ENCODE measurements at places on chromosomes 12 and 14.

DNA sequence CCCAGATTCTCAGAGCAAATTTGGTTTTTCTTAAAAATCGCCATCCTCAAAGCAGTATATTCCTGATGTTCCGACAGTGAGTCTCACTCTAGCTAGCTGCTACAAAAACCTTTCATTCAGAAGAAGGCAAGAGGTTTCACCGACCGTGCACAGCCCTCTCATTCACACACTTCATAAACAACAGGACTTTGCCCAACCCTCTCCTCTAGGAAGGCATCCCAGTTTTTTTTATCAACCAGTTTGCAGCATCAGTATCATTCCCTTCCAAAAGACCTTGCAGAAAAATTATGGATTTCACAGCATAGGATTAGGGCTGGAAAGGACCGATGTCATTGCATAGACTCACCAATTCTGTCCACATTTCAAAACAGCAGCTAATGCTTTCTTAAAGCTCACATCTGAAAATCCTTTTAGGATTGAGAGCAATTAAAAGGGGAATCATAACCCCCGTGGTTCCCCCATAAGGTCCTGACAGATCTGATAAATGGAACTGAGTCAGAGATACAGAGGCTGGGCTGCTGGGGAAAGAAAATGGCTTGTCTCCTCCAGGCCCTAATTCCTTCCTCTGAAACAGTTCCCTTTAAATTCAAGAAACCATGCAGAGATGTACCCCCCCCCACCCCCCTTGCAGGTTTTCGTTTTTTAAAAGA lies 597 bp downstream of the SVOP start:
- DNase-seq, result no peak

- no peak for DNase-seq
These were observed 172.2 kb upstream of the GZMB start for GRCh38 chr14:24806061-24806678.

DNA sequence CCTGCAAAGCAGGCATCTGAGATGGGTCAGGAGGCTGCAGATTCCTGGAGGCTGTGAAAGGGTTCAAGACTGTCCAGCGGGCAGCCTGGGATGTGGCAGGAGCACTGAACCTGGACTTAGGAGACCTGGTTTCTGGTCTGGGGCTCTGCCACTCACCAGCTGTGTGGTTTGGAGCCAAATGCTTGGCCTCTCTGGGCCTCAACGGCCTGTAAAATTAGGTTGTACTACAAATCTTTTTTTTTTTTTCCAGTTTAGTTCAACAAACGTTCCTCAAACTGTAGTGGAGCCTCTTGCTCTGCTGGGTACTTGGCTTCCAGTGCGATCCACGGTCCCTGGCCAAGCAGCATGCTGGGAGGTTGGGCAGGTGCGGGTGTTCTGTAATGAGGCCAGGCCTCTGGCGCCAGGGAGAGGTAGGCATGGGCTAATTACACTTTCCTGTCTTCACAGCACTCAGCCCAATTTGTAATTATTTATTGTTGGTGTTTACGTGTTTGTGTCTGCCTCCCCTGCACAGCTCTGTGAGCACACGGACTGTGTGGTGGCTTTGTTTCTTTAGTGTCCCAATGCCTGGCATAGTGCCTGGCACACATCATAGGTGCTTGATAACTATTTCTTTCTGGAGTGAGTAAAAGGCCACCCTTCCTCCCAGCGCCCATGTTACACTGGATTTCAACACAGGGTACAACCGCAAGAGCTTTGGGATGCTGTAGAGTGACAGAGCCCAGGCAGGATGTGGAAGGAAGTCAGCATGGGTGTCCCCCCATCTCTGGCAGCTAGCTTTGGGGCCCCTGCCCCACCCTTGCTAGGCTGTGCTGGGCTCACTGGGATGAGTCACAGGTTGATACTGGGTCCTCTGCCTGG lies 5.8 kb upstream of the KRT80 start:
- no peak for DNase-seq

DNA sequence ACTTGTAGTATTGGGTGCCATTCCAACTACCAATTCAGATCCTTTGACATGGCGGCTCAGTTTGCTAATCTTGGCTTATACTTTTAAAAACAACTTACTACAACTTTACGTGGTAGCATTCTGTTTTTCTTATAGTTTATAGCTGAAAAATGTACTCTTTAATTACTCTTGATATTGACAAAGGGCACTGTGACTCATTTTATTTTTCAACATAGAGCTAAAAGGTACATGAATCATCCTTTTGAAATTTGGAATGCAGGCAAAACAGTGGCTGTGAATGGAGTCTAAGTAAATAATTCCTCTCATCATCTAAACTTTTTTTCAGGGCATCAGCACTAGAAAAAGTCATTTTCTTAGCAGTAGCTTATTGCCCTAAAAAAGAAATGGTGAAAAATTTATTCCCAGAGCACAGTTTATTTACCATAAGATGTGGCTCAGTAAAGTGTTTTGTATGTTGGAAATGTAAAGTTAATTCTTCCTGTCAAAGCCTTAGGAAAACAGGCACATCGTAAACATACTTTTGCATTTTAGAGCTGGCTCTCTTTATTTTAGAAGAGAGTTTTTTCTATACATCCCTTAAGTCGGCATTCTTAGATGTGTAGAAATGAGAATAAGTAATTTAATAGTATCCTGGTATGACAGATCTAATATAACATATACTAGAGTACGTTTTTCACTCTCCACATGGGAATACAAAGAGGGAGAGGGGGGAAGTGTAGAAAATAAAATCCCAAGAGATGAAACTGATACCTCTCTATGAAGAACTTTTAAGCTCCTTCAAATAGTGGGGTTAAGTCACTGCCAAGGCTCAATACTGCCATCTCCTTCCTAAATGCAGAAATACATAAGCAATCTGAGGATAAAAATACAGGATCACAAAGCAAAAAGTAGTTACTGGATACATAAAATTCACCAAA lies 55.2 kb downstream of the SLC25A21 start:
- no peak for DNase-seq

DNA sequence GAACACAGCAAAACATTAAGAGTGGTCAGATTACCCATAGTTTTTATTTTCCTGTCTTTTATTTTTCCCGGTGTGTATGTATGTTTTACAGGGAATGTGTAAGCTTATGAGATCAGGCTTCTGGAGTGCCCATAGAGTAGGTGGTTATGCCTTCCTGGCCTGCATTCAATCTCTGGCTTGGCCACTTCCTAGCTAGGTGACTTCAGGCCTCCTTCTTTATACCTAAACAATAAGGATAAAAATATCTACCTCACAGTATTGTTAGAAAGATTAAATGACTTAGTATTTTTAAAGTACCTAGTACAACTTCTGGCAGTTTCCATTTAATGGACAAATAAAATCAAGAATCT lies 42.4 kb downstream of the ITPR2 start:
- DNase-seq, result no peak

- DNase-seq, result no peak
These were observed 131.6 kb upstream of the FRMD6 start for GRCh38 chr14:51520087-51520486.

DNA sequence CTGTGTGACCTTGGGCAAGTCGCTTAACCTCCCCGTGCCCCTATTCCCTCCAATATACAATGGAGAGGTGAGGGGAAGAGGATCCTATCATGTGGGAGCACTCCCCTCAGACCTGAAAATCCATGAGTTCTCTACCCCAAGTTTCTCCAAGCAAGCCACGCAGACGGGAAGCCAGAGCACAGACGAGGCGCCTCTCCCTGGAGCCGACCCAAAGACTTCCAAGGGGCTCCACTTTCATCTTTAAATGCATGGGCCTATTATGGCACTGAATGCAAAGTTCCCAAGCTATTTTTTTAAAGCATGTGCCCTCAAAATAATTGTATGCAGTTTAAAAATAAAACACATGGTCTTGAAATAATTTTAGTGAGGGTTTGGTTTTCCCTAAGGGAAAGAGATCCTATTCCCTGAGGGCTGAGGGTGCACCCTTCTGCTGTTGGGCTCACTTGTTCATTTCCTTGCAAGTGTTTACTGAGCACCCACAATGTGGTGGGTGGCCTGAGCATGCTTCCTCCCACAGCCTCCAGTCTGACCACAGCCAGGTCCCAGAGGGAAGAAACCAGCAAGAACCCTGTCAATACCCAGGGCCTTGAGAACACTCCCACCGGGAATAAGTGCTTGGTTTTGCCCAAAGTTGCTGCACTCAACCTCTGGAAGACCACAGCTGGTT lies 14.6 kb downstream of the CMKLR1 start:
- DNase-seq, result no peak

DNA sequence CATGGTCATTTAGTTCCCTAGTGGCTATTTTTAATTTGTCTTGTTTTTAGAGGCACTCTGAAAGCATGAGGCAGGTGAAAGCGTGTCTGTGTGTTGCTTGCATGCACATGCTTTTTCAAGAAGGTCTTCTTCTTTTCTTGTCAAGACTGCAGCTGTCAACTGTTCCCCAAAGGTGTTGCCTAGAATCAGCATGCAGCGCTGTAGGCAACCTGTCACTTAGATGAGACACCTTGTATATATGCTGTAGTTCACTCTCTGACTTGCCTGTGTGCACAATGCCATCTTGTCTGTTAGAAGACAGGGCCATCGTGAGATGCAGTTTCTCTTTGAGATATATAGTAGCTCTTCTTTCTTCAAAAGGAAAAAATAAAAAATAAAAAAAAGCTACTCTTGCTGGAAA lies 885.7 kb downstream of the DIO2 start:
- no peak for DNase-seq

GRCh38 chr12:124351422-124351821 lies 56.5 kb downstream of the RFLNA start:
- no peak for DNase-seq

DNA sequence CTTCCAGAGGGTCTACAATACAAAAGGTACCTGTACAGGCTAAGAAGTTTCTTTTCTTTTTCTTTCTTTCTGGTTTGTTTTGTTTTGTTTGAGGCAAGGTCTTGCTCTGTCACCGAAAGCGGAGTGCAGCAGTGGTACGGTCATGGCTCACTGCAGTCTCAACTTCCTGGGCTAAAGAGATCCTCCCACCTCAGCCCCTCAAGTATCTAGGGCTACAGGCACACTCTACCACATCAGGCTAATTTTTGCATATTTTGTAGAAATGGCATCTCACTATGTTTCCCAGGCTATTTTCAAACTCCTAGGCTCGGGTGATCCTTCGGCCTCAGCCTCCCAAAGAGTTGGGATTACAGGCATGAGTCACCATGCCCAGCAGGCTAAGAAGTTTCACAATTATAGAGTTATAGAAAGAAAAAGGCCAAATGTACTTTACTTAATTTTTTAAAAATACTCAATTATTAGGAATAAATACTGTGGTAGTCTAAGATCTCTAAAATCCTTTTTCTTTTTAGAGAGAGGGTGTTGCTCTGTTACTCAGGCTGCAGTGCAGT lies 3.0 kb upstream of the PIGH start:
- DNase-seq, result no peak

Data from CD4-positive, alpha-beta T cell treated with Interleukin-6 at 100 ng/mL for 8 hours (primary cell).